ENCODE measurements at places on chromosomes 7 and 10.

DNA sequence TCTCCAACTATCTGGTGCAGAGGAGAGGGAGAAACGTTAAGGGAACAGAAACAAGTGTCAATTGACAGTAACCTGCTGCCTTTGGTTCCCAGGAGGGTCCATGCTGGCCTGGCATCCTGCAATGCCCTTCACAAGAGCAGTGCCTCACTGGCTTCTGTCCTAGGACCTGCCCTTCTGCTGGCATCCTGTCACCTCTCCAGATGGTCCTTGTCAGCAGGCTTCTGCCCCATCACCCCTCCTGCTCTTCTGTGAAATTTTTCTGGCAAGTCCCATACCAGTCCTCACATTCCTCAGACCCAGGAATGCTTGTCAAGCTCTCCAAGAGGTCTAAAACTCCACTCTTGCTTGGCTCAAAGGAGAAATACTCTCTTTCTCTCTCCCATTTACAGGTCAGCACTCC, 34.2 kb downstream of the C10orf67 start:
- DNase-seq: no peak

DNA sequence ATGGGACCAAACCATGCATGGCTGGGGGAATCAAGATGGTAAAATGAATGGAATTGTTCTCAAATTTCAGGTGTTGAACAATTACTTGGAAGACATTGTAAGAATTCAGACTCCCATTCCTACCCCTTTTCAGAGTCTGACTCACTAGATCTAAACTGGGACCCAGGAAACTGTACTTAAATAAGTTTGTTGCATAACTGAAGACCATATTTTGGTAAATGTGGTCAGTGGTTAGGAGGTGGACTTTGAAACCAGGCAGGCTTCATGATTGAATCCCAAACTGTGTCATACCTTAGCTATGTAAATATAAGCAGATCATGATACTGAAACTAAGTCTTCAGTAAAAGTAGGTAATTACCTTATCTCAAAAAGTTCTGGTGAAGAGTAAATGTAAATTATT, 41.7 kb downstream of the ZWINT start:
- no peak for DNase-seq

- no peak for DNase-seq
Observed at GRCh38 chr10:27997865-27998177, 1.1 kb downstream of the ODAD2 start.

GRCh38 chr7:39430909-39431641, 135.1 kb upstream of the YAE1 start:
- DNase-seq: no peak

- no peak for DNase-seq
Observed at GRCh38 chr7:108129018-108129965, 869 bp downstream of the LAMB4 start.

DNA sequence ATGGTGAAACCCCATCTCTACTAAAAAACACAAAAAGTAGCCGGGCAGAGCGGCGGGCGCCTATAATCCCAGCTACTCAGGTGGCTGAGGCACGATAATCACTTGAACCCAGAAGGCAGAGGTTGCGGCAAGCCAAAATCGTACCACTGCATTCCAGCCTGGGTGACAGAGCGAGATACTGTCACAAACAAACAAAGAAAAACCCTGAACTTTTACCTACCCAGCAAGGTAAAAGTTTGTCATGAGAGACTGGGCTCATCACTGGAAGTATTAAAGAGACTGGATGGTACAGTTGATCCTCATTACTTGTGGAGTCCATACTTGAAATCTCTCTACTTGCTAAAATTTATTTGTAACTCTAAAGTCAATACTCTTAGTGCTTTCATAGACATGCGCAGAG, 113.9 kb downstream of the NDUFB2 start:
- no peak for DNase-seq
